ENCODE measurements at places on chromosomes 3 and 15. TPM values are rescaled to one million over a fixed set of nuclear protein-coding genes. Genes with fewer than 3 reads are reported as not detected.

SLC9C1 gene
- total RNA-seq: 0.12 TPM

CCR8 gene
- total RNA-seq: not detected

DNA sequence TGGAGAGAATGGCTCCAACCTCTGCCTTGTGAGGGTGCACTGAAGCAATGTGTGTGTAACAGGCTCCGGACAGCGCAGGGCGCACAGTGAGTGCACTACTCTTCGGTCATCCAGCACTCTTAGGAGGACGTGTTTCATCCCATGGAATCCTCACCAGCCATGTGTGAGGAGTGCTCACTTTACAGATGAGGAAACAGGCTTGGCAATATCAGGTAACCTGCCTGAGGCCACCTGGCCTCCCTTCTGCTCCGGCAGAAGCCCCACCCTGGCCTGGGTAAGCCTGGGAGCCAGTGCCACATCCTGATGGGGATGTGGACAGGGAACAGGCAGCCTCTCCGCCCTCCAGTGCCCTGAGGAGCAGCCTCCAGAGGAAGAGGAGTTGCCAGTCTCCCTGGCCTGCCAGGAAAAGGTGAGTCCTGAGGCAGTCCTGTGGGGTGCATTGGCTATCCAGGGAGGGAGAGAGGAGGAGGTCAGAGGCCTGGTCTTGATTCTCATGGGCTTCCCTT is 39.4 kb upstream of the LIMD1 start:
- no peak overlapping the region for H3K4me3 ChIP-seq
- H3K4me1 ChIP-seq: peaks cover 33% of the 10 kb centered on the region

- no peak overlapping the region for H3K4me3 ChIP-seq
- no peak overlapping the region for H3K27ac ChIP-seq
- peaks cover 42% of the 10 kb centered on the region for H3K4me1 ChIP-seq
- DNase-seq: peak; percentile 71
- H3K36me3 ChIP-seq: no peaks in the 10 kb centered on the region
Measured at GRCh38 chr3:185822221-185823000, 2.4 kb downstream of the IGF2BP2 start.

DNA sequence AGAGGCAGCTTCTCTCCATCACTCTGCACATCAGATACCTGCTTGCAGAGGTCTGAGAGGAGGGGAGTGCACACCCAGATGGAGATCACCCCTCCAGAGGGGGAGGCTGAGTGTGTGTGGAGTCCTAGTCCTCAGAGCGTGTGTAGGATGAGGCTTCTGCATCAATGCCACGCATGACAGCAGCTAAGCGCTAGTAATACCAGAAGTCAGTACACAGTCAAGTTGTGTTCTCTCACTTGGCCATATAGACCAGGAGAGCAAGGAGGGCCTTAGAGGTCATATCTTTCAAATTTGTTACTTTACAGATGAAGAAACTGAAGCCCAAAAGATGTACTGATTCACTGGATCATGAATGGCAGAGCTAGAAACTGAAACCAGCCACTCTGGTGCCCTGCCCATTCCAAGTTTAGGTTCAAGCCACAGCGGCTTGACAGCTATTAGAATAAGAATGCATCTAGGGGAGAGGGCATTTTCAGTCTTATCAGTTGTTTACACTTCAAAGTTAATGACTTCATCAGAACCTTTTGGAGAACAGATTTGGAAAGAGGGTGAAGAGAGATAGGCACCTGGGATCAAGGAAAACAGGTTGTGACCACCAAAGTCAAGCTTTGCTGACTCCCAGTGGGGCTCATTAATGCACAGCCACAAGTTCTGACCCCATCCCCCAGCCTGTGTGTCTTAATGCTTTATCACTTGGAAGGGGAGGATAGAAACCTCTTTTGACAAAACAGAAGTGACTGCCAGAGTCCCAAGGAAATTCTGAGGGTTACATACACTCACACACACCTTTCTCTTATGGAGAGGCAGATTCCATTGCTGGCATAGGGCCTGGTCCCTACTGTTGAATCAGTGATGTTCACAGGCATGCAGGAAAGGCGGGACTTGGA is 310.3 kb downstream of the CHST2 start:
- H3K4me1 ChIP-seq: no peaks in the 10 kb centered on the region
- H3K27ac ChIP-seq: no peak overlapping the region
- H3K4me3 ChIP-seq: no peak overlapping the region
- H3K27me3 ChIP-seq: no peaks in the 10 kb centered on the region
- DNase-seq: no peak
- no peaks in the 10 kb centered on the region for H3K36me3 ChIP-seq

DNA sequence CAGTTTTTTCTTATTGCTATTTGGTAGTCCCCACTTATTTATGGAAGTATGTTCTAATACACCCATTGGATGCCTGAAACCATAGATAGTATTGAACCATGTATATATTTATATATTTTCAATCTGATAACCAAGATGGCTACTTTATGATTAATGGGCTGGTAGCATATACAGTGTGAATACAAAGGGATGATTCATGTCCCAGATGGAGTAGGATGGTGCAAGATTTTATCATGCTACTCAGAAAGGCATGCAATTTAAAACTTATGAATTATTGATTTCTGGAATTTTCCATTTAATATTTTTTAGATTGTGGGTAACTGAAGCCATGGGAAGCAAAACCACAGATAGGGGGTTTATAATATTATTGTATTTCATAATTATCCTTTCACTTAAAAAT is 35.2 kb downstream of the AP4E1 start:
- peaks cover 3% of the 10 kb centered on the region for H3K36me3 ChIP-seq
- H3K27ac ChIP-seq: no peak overlapping the region
- no peak overlapping the region for H3K4me3 ChIP-seq
- H3K4me1 ChIP-seq: peaks cover 9% of the 10 kb centered on the region
- H3K27me3 ChIP-seq: no peaks in the 10 kb centered on the region
- DNase-seq: no peak

DNA sequence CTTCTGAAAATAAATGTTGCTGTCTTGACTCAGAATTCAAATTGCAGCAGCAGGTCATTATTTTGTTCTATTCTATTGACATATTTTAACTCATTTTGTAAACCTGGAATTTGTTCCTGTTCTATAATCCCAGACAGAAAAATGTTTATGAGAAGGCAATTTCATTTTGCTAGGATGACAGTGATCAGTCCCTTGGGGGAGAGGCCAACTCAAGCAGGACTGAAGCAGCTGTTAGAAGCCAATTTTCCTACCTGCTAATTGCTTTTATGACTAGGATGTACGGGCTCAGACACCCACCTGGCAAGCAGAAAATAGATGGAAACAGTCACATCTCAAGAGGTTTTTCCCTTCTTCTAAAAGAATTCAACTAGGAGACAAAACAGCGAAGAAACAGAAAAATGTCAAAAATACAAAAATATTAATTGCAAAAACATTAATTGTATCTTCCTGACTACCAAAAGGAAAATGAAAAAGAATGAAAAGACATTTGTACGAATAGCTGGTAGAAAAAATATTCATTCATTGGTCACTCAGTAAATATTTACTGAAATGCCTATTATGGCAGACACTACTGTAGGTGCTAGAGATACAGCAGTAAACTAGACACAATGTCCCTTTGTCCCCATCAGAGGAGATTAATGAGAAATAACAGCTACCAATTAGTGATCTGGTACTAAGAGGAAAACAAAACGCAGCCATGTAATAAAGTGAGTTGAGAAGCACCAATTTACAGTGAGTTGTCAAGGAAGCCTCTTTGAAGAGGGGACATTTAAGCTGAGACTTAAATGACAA is 73.5 kb downstream of the PEAK1 start:
- peaks cover 4% of the 10 kb centered on the region for H3K36me3 ChIP-seq
- H3K4me1 ChIP-seq: peaks cover 21% of the 10 kb centered on the region
- H3K4me3 ChIP-seq: no peak overlapping the region
- no peak for DNase-seq

- peaks cover 8% of the 10 kb centered on the region for H3K4me1 ChIP-seq
- H3K36me3 ChIP-seq: no peaks in the 10 kb centered on the region
- no peak overlapping the region for H3K27ac ChIP-seq
Measured at GRCh38 chr3:41265823-41266273, 66.5 kb downstream of the CTNNB1 start.

DNA sequence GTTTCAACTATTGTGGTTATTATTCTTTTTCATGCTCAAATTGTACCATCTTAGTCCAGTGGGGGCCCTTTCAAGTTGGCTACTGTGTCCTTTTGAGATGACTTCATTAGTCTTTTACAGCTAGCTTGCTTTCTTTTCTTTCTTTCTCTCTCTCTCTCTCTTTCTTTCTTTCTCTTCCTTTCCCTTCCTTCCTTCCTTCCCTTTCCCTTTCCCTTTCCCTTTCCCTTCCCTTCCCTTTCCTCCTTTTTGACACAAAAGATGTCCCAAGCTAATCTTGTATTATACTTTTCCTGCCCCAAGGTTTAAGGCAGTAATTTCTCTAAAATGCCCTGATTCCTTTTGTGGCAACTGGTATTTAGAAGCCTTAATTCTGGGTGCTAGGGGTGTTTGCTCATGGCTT is 213.0 kb upstream of the TBC1D5 start:
- no peaks in the 10 kb centered on the region for H3K27me3 ChIP-seq
- no peak for DNase-seq
- no peaks in the 10 kb centered on the region for H3K36me3 ChIP-seq
- no peak overlapping the region for H3K4me3 ChIP-seq
- H3K4me1 ChIP-seq: no peaks in the 10 kb centered on the region
- no peak overlapping the region for H3K27ac ChIP-seq

GRCh38 chr3:106715286-106715685 is 662.0 kb upstream of the CCDC54 start:
- DNase-seq: no peak
- H3K4me1 ChIP-seq: no peaks in the 10 kb centered on the region
- no peaks in the 10 kb centered on the region for H3K27me3 ChIP-seq

- DNase-seq: no peak
- no peaks in the 10 kb centered on the region for H3K36me3 ChIP-seq
- H3K4me1 ChIP-seq: no peaks in the 10 kb centered on the region
- no peaks in the 10 kb centered on the region for H3K27me3 ChIP-seq
- H3K4me3 ChIP-seq: no peak overlapping the region
- no peak overlapping the region for H3K27ac ChIP-seq
Measured at GRCh38 chr3:55597641-55598040, 110.5 kb upstream of the WNT5A start.

DNA sequence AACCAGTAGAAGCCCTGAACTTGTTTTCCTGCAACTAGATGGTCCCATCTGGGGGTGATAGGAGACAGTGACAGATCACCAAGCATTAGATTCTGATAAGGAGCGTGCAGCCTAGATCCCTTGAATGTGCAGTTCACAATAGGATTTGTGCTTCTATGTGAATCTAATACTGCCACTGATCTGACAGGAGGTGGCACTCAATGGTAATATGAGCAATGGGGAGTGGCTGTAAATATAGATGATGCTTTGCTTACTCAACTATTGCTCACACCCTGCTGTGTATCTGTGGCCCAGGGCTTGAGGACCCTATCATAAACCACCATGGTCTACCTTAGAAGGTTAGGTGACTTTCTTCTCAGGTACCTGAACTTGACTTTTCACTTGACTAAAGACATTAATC is 417.1 kb upstream of the ARHGEF26 start:
- H3K36me3 ChIP-seq: no peaks in the 10 kb centered on the region
- no peak overlapping the region for H3K4me3 ChIP-seq
- DNase-seq: no peak
- no peaks in the 10 kb centered on the region for H3K4me1 ChIP-seq
- H3K27me3 ChIP-seq: no peaks in the 10 kb centered on the region

DNA sequence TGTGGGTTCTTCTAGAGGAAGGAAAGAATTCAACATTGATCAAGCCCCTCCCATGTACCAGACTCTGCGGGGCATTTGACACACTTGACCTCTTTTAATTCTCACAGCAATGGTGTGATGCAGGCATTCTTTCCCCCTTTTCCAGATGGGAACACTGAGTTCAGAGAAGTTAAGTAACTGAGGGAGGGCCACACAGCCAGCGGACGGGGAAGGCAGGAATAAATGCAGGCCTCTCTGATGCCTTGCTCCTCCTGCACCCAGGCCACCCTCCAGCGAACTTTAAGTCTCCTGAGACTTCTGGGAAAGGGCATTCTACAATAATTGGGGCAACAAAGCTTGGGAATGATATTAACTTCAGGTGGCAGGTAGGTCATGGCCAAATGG is 227.4 kb downstream of the UACA start:
- H3K36me3 ChIP-seq: no peaks in the 10 kb centered on the region
- DNase-seq: no peak
- H3K27me3 ChIP-seq: no peaks in the 10 kb centered on the region
- no peak overlapping the region for H3K4me3 ChIP-seq
- H3K4me1 ChIP-seq: peaks cover 2% of the 10 kb centered on the region

DNA sequence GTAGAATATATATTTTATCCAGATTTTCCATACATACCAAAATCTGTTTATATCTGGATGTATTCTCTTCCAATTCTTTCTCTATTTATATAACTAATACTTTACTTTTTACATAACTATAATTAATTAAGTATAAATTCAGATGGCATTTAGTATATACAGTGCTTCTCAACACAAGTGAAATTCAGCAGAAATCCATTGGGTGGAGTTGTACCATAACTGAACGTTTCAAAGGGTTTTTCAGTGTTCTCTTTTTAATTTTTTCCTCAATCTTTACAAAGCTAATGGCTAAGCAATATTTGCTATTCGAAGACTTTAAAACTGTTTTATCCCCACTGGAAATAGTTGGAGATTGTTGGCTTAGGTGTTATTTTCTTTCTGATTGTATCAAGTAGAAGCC is 13.9 kb upstream of the ZBBX start:
- no peak overlapping the region for H3K4me3 ChIP-seq
- H3K27me3 ChIP-seq: no peaks in the 10 kb centered on the region
- no peaks in the 10 kb centered on the region for H3K36me3 ChIP-seq
- H3K4me1 ChIP-seq: no peaks in the 10 kb centered on the region
- H3K27ac ChIP-seq: no peak overlapping the region

GRCh38 chr15:66832664-66833063 is 130.6 kb downstream of the SMAD6 start:
- no peak overlapping the region for H3K4me3 ChIP-seq
- H3K27me3 ChIP-seq: no peaks in the 10 kb centered on the region
- H3K36me3 ChIP-seq: no peaks in the 10 kb centered on the region
- DNase-seq: no peak

DNA sequence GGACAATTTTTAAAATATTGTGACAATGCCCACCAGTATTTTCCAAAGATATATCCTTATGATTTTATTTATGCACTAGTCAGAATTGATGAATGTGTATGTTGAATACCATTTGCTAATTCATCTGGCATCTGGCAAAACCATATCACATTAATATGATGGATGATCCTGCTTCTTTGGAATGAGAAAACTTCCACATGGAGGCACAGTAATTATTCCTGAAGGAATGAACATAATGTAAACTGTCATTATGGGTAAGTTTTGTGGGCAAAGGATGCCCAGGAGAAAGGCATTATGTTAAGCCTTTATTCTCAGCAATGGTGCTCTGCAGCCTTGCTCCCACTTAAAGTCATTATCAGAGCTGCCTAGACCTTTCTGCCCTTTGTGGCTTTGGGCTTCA is 113.0 kb upstream of the MME start:
- DNase-seq: no peak
- H3K36me3 ChIP-seq: no peaks in the 10 kb centered on the region
- H3K27ac ChIP-seq: no peak overlapping the region

DNA sequence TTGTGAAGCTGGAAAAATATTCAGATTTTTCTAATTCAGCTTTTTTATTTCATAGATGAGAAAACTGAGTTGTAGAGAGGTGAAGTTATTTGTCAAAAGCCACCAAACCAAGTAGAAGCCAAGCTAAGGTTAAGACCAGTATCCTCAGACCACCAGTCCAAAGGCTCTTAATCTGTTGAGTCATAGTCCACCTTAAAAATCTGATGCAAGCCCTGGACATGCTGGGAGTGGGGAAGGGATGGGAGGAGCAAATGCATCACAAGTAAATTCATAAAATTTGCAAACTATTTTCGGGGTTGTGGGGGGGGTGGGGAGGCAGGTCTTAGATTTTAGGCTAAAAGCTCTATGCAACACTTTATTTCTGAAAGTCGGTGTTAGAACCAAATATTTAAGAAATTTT is 307.7 kb upstream of the SEMA6D start:
- H3K4me1 ChIP-seq: peaks cover 14% of the 10 kb centered on the region
- H3K27ac ChIP-seq: no peak overlapping the region
- no peak for DNase-seq

Measured in lung (tissue), 17 donors.